ENCODE measurements at places on chromosomes 7 and 10. TPM values are rescaled to one million over a fixed set of nuclear protein-coding genes. Genes with fewer than 3 reads are reported as not detected.

Gene RPEL1
- total RNA-seq = not detected

- peak; percentile 36 for DNase-seq
Measured at GRCh38 chr7:129225206-129225930, 538 bp downstream of the AHCYL2 start.

Gene GIGYF1
- total RNA-seq = 161 TPM

Gene PITX3
- not detected for total RNA-seq

DNA sequence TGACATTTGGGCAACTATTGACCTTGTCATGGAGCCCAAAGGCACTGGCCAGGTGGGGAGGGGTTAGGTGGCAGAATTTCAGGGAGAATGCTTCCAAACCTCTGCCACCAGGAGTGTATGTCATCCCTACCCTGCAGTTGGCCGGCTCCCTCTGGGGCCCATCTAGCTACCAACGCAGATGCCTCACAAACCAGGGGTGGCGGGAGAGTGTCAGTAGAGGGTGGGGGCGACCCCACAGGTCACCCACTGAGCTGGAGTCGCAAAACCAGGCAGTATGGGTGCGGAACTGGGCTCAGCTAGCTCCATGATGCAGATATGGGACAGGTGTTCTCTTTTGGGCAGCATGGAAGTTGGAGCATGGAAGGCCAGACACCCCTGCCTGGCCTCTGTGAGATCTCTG is 51.4 kb downstream of the FAM241B start:
- no peak for DNase-seq

Gene PIK3AP1
- total RNA-seq = 7.9 TPM

Gene GIMAP2
- 144 TPM for total RNA-seq

Gene NKX1-2
- total RNA-seq = 0.12 TPM

GRCh38 chr7:142838461-142839213 is 16.2 kb upstream of the EPHB6 start:
- no peak for DNase-seq

GRCh38 chr10:8158193-8159071 is 103.9 kb downstream of the GATA3 start:
- DNase-seq = no peak

GRCh38 chr7:41738806-41739205 is 35.9 kb upstream of the INHBA start:
- no peak for DNase-seq

DNA sequence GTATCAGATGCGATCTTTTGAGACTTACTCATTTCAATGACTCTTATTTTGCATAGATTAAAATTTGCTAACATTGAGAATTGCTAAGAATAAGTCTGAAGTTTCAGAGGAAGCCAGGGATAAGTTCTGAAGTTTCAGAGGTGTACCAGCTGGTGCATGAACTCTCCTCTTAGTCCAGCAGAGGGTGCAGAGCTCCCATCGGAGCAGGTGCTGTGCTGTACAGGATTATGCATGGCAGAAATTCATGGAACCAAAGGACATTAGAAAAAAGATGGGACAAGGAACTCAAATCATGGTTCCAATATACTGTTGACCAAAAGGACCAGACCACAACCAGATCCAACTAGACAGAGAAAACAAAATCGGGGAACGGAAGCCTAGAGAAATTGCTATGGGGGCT is 41.9 kb downstream of the MGAM2 start:
- no peak for DNase-seq

GRCh38 chr7:31102973-31103850 is 51.1 kb downstream of the ADCYAP1R1 start:
- DNase-seq = no peak

- peak; percentile 92 for DNase-seq
Measured at GRCh38 chr7:105013816-105014692, at the start of gene KMT2E. TSS of gene KMT2E (plus strand) at chr7:105014205. CDS start at chr7:105040953, 26,748 bp downstream.

DNA sequence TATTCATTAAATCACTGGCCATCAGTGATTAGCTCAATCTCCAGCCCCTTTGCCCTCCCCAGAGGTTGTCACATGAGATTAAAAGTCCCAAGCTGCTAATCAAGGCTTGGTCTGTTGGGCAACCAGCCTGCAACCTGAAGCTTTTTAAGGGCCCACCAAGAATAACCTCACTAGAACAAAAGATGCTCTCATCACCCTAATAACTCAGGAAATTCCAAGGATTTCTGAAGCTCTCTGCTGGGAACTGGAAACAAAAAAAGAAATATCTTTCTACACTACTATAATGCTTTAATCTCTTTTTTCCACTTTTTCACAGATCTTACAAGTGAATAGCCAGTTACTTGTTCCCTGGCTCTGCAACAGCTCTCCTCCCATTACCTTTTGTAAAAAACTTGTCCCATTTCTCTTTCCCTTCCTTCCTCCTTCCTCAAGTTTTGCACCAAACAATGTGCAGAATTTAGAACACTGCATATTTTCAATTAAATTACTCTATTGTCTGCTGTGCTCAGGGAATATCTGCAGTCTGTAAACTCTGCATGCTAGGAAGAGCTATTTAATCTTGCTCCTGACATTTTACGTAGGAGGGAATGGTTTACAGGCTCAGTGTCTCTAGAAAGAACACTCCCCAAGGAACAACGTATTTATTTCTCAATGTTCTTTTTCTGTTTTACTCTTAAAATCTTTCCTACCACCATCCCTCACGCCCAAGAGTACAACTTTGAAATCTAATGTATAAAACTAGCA is 169.1 kb downstream of the IMMP2L start:
- no peak for DNase-seq

GRCh38 chr10:51000164-51000563 is 74.1 kb upstream of the PRKG1 start:
- no peak for DNase-seq

Gene KAZALD1
- total RNA-seq = not detected

DNA sequence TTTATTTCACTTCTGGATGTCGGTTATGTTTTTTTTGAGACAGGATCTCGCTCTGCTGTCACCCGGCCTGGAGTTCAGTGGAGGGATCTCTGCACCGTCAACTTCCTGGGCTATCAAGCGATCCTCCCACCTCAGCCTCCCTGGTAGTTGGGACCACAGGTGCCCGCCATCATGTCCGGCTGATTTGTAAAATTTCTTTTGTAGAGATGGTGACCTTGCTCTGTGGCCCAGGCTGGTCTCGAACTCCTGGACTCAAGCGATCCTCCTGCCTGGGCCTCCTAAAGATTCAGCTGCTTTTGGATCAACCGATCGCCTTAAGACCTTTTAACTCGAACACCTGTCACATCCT is 606 bp upstream of the RABGEF1 start:
- no peak for DNase-seq

- DNase-seq = no peak
Measured at GRCh38 chr10:97034301-97034700, 151.5 kb downstream of the SLIT1 start.

Gene CAV2
- 0.89 TPM for total RNA-seq

Gene POLR2J2
- total RNA-seq = 42.6 TPM

GRCh38 chr7:27102581-27103442 is at the start of gene HOXA2:
TSS of gene HOXA2 (minus strand) at chr7:27102683. CDS start at chr7:27102500, 183 bp downstream.
- DNase-seq = no peak

GRCh38 chr7:76020031-76020714 is 25.8 kb upstream of the TMEM120A start:
- DNase-seq = peak; percentile 42

Gene VSTM2A
- not detected for total RNA-seq

- DNase-seq = no peak
Measured at GRCh38 chr10:72503241-72503640, 122.6 kb downstream of the MICU1 start.

- DNase-seq = no peak
Measured at GRCh38 chr7:13743226-13743625, 246.2 kb downstream of the ETV1 start.

GRCh38 chr7:96708872-96709271 is 774 bp downstream of the SEM1 start:
- no peak for DNase-seq

DNA sequence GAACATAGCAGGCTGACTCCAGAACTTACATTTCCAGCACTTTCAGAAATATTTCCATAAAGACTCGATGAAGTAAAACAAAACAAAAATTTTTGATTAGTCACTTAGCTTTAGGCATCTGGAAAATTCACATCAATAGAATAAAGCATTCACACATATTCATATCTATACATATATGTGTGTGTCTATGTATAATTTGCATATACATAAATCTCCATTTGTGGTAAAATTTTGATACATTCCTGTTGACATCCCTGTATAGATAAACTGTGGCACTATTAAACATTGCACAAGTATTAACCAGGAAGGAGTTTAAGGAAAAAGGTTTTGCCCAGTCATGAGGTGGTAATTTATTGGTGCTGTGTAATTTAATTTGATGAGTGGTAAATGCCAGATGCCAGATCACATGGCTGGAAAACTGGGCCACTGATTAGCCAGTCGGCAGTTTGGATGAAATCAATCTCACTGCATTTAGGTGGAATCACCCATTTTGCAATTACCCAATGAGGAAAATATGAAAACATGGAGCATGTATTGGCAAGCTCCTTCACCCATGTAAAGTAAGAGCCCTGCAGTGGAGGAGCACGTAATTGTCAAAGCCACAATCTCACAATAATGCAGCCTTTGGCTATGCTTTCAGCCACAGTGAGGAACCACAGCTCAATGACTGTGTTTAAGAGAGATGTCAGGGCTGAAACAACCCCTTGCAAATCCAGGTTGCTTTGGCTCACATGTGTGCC is 294.6 kb downstream of the RNLS start:
- no peak for DNase-seq

GRCh38 chr7:135111379-135111778 is 36.5 kb upstream of the TMEM140 start:
- no peak for DNase-seq

GRCh38 chr10:33094263-33095051 is 136.4 kb upstream of the ITGB1 start:
- no peak for DNase-seq

GRCh38 chr10:97220355-97220754 is 34.6 kb upstream of the SLIT1 start:
- DNase-seq = no peak

GRCh38 chr10:74063256-74063655 is 65.3 kb downstream of the VCL start:
- no peak for DNase-seq

GRCh38 chr10:10598297-10598696 is 419.4 kb upstream of the CELF2 start:
- DNase-seq = no peak

- DNase-seq = no peak
Measured at GRCh38 chr10:88715517-88715916, 9.5 kb downstream of the LIPK start.

Gene PHTF2
- 22.1 TPM for total RNA-seq

GRCh38 chr10:74104480-74104879 is 46.1 kb downstream of the AP3M1 start:
- no peak for DNase-seq

DNA sequence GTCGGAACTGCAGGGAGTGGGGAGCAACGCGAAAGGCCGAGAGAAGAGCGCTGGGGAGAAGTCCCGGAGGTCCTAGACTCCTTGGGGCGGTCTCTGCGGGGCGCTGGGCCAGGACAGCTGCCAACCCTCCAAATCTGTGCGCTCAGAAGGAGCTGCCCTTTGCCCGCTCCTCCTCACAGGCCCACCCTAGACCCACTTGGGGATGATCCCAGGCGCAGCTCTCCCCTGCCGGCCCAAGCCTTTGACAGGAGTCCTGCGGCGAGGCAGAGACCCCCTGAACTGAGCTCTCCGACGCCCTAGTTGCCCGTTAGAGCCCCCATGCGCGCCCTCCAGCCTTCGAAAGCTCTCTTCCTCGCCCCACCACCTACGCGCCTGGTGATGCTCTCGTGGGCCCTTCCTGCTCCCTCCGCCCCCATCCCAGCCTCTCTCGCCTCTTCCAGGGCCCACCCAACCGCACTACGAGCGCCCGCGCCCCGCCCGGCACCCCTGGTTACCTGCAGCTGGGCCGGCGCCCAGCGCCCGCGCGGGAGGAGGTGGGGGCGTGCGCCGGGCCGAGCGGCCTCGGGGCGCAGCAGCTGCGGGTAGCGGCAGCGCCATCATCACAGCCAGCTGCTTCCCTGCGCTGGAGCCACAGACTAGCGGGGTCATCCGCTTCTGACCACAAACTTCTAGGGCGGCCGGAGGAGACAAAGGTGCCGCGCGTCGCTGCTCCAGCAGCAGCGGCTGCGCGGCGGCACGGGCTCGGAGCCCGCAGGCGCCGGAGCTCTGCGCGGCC is 353.4 kb downstream of the DNAJB6 start:
- DNase-seq = no peak
